Muscle of arm (tissue), 14 donors: ENCODE measurements at places on chromosomes 3 and 15. TPM values are rescaled to one million over a fixed set of nuclear protein-coding genes. Genes with fewer than 3 reads are reported as not detected.
A peak's percentile ranks its signal among the peaks of the same experiment; 100 is the strongest.

DAZL gene
- not detected for polyA plus RNA-seq

RNU5B-1 gene
- not detected for polyA plus RNA-seq

DNA sequence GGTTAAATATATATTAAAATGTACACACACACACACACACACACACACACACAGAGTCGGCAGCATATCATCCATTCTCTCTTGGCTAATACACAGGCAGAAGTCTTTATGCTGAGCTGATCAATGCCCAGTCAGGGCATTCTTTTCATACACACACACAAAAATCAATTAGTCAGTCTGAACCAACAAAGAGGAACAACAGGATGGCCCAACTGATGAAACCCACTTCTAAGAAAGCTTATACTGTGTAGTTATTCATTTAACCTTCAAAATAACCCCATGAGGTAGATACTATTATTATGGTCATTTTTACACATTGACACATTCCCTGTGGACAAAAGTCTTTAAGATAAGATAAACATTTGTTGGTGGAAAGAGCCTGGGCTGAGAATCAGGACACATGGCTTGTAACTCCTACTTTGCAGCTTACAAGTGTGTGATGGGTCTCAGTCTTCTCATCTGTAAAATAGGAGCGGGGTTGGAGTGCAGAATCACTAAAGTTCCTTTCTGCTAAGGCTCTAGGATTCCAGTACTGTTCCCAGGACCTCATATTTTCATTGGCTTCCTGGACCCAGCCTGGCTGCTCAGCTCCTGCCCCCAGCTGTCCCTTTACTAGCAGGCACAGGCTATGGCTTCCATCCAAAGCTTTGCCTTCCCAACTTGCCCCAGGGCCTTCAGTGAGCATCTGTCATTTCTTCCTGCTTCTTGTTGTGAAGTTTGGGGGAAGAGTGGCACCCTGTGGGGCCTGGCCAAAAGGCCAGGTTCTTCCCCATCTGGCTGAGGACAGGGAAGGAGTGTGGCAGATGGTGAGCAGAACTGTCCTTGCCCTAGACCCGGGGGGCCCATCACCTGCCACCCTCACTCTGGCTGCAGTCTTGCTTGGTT, 27.2 kb upstream of the GLCE start:
- DNase-seq, result no peak

- no peak for DNase-seq
These were observed 77.8 kb downstream of the NBEAL2 start for GRCh38 chr3:47057212-47057671.

GRCh38 chr3:193869221-193870201, 266.4 kb upstream of the HES1 start:
- DNase-seq, result peak; percentile 12

DNA sequence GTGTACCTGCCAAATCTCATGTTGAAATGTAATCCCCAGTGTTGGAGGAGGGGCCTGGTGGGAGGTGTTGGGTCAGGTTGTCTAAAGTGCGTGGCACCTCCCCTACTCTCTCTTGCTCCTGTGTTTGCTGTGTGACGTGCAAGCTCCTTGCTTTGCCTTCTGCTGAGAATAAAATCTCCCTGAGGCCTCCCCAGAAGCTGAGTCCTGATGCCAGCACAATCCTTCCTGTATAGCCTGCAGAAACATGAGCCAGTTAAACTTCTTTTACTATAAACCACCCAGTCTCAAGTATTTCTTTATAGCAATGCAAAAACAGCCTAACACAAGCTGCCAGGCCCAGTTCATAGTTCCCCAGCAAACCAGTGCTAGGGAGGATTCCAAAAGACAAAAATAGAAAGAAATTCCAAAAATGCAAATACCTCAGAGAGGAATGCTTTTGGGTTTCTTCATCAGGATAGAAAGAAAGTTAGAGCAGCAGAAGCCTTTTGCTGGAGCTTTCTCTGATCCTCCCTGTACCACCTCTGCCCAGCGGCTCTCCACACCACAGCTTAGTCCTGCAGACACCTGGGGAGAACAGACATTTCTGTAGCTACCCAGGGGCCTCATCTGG, 25.9 kb upstream of the CDV3 start:
- DNase-seq, result peak; percentile 51

DNA sequence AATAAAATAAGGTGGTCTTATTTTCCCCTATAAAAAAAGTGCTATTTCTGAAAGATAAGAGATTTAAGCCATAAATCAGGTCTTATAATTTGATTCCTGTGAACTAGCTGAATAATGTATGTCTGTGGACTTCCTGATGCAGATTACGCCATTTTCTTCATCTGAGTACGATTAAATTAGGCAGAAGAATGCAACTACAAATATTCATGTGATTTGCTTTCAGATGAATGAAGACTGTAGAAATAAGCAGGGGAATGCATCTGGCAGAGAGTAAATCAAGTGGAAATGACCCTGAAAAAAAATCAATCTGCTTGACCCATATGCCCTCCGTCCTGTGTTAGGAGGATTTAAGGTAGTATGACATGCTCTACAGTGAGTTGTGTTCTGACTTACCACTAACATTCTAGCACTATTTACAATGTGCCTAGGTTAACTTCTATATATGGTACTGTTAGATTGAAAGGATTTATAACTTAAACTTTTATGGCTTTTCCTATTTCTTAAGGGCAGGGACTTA, 14.7 kb downstream of the BNIP2 start:
- no peak for DNase-seq
